Activated CD4-positive, alpha-beta T cell treated with anti-CD3 and anti-CD28 coated beads for 36 hours (primary cell): ENCODE measurements at places on chromosomes 5 and 9. TPM values are rescaled to one million over a fixed set of nuclear protein-coding genes. Genes with fewer than 3 reads are reported as not detected.

Gene CD14
- total RNA-seq: 0.43 TPM

DNA sequence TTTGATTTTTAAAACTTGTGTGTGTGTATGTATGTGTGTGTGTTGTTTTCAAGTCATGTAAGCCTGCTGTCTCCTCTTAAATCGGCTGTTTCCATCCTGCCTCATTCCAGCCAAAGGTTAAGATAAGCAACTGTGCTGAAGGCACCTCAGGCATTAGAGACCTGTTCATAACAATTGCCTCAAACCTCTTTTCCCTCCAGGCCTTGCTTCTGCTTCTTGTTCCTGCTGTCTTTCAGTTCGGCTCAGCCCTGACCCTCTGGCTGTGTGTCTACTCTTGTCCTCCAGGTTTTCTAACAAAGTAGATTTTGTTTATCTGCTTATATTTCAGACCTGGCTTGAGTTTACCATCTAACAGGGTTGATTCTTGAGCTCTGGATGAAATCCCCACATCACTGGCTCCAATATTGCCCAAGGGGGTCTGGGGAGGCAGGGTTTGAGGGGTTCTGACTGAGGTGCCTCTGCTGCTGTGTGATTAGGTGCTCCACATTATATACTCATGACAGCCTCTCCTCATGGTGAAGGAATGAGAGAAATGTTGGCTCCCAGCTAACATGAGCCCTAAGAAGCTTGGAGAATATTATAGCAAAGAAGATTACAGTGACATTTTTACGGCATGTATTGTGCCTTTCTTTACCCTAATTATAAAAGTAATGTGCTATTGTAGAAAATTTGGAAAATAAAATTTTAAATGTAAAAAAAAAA is 229.7 kb upstream of the PIK3R1 start:
- H3K27ac ChIP-seq: no peak overlapping the region
- H3K36me3 ChIP-seq: no peaks in the 10 kb centered on the region
- H3K4me1 ChIP-seq: peaks cover 6% of the 10 kb centered on the region
- no peak for DNase-seq

- no peak overlapping the region for H3K27ac ChIP-seq
- DNase-seq: no peak
- H3K27me3 ChIP-seq: no peaks in the 10 kb centered on the region
- H3K4me1 ChIP-seq: no peaks in the 10 kb centered on the region
- H3K4me3 ChIP-seq: no peak overlapping the region
Observed at GRCh38 chr9:122015170-122015821, 77.8 kb downstream of the TTLL11 start.

- no peak overlapping the region for H3K27ac ChIP-seq
- H3K27me3 ChIP-seq: no peaks in the 10 kb centered on the region
- H3K36me3 ChIP-seq: no peaks in the 10 kb centered on the region
- no peak overlapping the region for H3K4me3 ChIP-seq
Observed at GRCh38 chr5:120499876-120500563, 35.9 kb downstream of the PRR16 start.

Gene PTPN3
- 0.32 TPM for total RNA-seq

Gene CXCL14
- not detected for total RNA-seq
